ENCODE measurements at places on chromosomes 7 and 10. TPM values are rescaled to one million over a fixed set of nuclear protein-coding genes. Genes with fewer than 3 reads are reported as not detected.

SFXN3 gene
- total RNA-seq: 122 TPM

VPS37D gene
- total RNA-seq: 6.1 TPM

C10orf105 gene
- total RNA-seq: 0.03 TPM

LIPM gene
- not detected for total RNA-seq

HTR7 gene
- total RNA-seq: 18.2 TPM

NKX2-3 gene
- total RNA-seq: not detected

POLR2J3 gene
- total RNA-seq: 26.7 TPM

ZNF277 gene
- total RNA-seq: 42.9 TPM

DNA sequence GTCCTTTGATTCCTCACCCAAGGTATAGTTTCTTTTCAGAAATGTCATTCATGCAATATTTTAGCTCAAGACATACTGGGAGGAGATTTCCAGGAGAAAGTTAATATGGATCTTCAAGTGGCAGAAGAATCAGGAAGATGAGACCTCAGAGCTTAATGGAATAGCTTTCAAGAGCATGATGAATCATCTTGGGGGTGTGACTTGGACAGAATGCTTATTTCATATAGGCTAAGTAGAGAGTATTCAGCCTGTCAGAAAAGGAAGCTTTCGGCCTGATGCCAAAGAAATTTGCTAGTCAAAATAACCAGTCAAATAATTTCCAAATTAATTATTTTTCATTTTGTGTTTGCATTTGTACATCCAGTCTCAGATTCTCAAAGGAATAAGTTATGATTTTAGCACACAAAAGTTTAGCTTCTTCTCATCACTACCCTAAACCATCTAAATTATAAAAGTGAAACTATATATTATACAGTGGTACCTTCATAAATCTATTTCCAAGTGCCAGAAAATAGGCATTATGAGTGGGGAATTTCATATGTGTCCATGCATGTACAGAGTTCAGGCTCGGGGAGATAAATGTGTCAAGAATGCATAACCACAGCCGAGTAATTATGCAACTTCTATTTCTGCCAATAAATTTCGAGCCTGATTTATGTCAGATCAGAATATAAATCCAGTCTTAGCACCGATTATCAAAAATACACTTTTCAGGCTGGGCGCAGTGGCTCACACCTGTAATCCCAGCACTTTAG, 27.3 kb upstream of the CALD1 start:
- no peak for DNase-seq

DNA sequence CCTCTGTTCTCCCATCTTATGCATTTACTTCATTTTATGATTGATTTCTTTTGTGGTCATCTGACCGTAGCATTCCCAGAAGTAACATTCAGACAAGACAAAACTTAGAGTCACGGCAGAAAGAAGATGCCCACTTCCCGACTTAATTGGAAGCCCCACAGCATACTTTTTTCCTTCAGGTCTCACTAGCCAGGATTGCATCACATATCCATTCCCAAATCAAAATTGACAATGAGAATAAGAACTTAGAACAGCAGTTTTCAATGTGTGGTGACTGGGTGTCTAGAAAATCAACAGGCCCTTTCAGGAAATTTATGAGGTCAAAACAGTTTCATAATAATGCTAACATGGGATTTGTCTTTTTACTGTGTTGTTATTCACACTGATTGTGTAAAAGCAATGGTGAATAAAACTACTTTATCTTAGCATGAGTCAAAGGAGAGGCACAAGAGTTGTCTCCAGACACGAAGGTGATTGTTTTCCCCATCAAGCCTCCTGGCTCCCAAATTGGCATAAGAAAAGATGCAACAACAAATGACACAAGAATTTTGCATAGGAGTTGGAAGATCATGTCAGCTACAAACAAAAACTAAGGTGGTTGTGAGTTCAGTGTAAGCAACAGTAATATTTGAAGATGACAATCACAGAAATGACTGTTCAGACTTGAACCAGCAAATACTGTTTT, 493.9 kb downstream of the HTR7 start:
- DNase-seq: no peak

DNA sequence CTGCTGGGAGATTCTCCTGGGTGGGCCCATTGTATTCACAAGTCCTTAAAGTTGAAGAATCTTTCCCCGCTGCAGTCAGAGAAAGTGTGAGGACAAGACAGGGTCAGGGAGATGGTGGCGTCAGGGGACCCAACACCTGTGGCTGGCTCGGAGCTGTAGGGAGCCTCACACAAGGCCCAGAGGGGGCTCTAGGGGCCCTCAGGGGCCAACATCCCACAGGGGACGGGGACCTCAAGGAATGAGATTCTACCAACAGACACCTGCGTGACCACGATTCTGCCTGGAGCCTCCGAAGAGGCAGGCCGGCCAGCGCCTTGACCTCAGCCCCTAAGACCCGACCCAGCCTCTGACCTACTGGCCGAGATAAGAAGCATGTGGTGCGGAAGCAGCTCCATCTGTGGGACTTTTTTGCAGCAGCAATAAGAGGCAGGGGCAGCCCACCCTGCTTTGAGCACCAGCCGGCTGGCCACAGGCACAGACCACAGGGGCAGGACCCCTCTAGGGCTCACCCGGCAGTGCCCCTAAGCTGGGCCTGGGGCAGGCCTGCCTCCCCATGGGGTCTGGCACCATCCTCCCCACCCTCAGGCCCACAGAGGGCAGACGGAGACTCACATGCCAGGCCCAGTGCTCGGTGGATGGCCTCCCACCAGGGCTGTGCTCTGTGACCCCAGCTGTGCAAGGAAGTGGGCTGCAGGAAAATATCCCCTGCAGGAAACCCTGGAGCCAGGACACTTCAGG, 13.2 kb downstream of the RASGEF1A start:
- DNase-seq: no peak

DNA sequence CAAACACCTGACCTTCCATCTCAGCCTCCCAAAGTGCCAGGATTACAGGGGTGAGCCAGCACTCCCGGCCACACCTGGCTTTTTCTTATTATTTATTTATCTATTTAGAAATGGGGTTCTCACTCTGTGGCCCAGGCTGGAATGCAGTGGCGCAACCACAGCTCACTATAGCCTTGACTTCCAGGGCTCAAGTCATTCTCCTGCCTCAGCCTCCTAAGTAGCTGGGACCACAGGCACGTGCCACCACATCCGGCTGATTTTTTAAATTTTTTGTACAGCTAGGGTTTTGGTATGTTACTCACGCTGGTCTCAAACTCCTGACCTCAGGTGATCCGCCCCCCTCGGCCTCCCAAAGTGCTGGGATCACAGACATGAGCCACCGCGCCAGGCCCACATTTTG, 56.9 kb upstream of the MYL10 start:
- peak; percentile 23 for DNase-seq

- no peak for DNase-seq
Measured at GRCh38 chr7:4149236-4149635, 532.9 kb upstream of the FOXK1 start.

- DNase-seq: no peak
Measured at GRCh38 chr7:69002416-69002815, 595.9 kb upstream of the AUTS2 start.

DNA sequence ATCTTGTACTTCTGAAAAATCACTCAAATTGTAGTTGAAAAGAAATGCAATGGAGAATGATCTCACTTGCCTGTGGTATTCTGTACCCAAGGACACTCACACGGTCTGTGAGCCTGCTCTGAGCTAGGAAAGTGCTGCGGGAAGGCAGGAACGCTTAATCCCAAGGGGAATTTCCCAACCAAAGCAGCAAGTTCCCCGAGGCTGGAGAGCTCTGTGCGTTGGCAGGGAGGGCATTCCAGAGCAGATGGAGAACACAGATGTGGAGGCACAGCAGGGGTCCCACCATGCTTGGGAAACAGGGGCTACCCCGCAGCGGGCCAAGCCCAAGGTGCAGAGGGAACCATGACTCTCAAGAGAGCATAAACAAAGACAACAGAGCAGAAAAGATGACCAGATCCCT, 13.6 kb downstream of the SVIL start:
- DNase-seq: peak; percentile 82

GRCh38 chr10:130401860-130402765, 265.9 kb downstream of the GLRX3 start:
- no peak for DNase-seq

DNA sequence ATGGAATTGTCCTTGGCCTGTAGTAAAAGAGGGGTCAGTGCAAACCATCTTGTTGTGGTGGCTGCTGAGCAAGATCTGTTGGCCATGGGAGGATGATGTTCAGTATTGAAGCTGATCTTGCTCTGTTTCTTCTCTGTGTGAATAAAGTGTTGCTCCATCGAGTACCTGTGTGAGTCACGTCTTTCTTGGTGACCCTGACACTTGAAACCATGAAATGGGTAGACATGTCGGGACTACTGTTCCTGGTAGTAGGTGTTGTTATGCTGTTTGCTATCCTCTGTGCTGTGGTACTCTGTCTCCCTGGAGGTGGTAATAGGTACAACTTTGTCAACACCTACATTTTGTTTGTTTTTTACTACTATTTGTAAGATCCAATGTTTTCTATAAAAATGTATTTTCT, 330.6 kb downstream of the MDFIC start:
- no peak for DNase-seq

- DNase-seq: no peak
Measured at GRCh38 chr10:11600280-11600679, 11.2 kb downstream of the USP6NL start.

DNA sequence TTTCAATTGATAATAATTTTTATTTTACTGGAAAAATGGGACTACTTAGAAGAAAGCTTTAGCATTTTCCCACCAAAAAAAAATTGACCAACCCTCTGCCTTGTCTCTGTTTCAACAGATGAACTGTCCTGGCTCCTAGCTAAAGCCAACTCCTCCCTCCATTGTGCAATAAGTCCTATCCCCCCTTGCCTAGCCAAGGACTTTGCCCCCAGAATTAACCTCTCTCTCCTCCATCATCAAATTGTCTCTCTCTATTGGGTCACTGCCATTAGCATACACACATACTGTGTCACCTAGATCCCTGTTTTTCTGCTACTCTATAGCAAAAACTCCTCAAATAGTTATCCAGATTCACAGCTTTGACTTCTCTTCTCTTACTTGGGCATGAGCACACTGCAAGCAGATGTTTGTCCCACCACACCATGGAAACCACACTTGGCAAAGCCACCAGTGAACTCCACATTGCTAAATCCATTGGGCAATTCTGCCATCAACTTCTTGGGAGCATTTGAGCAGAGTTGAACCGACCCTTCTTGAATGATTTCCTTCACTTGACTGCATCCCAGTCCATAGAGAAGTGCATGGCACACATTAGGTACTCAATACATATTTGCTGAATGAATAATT, 91.4 kb upstream of the NEBL start:
- no peak for DNase-seq

DNA sequence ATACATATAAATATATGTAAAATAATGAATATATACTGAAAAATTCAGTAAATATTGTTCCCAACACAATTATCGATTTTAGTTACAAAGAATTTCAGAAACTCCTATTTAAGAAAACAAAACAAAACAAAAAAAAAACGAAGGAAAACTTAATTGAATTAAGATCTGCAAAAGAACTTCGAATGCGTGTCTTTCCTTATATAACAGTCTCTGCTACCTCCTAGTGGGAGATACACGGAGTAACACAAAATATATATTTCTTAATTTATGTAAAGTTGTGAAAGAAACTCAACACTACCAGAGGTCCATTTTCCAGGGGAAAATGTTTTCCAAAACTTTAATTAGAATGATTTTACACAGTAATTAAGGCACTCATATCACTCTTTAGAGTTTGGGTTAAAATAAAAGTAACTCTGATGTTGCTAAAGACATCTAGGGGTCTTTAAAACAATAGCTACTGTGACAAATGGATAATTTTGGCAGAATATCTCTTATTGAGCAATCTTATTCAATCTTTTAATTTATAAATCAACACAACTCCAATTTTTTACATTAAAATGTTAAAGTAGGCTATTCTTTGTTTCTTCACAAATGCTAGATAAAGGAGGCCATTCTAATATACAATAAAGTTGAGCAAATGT, 41.6 kb downstream of the NEBL start:
- peak; percentile 19 for DNase-seq

GRCh38 chr7:70856901-70857630, 274.9 kb upstream of the GALNT17 start:
- peak; percentile 72 for DNase-seq

DNA sequence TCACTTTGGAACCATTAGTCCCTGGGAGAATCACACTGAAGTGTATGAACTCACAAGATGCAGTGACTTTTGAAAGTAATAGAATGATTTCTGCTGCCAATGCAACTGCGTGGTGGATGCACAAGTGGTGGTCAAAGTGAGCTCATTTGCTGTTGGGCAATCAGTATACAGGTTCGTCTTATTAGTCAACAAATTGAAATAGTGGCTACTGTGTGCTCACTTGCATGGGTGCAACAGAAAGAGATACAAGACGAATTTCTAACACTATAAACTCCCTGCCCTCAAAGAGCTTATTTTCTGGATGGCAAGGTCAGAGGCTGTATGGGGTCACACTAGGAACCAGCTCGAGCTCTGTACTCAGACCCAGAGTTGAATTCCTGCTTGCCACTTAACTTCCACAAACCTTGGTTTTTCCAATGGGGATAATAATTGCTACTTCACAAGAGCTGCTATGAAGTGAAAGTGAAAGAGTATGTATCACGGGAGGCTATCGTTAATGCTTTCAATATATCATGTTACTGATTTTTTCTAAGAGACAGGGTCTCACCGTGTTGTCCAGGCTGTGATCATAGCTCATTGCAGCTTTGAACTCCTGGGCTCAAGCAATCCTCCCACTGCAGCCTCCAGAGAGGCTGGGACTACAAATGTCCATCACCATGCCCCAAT, 8.3 kb upstream of the BCL7B start:
- DNase-seq: no peak

DNA sequence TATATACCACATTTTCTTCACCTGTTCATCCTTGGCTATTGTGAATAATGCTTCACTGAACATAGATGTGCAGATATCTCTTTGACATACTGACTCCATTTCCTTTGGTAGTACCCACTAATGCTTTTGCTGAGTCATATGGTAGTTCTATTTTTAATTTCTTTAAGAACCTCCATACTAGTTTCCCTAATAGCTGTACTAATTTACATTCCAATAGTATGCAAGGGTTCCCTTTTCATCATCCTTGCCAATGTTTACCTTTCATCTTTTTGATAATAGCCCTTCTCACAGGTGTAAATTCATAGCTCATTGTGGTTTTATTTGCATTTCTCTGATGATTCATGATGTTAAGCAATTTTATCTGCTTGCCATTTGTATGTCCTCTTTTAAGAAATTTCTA, 159.9 kb downstream of the CALCR start:
- no peak for DNase-seq

Measured in myocyte (in vitro differentiated cells).